ENCODE measurements at places on chromosomes 2 and 18.

- no peak for DNase-seq
These were observed 357.0 kb upstream of the TMEFF2 start for GRCh38 chr2:192551760-192552159.

DNA sequence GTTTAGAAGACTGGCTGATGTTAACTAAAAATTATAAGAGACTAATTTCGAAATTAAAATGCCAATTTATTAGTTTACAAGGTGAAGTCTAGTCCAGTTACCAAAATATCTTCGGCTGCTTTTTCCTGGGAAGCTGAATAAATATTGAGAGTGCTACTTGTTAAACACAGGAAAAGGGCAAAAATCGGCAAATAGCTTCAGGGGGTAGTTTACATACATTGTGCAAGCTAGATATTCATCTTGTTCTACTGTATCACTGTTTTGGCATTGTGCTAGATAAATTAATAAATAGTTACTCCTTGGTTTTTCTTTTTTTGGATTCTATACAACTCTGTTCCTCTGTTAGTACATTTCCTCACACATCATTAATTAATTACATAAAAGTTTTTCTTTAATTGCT, 29.3 kb downstream of the NHEJ1 start:
- DNase-seq, result no peak

DNA sequence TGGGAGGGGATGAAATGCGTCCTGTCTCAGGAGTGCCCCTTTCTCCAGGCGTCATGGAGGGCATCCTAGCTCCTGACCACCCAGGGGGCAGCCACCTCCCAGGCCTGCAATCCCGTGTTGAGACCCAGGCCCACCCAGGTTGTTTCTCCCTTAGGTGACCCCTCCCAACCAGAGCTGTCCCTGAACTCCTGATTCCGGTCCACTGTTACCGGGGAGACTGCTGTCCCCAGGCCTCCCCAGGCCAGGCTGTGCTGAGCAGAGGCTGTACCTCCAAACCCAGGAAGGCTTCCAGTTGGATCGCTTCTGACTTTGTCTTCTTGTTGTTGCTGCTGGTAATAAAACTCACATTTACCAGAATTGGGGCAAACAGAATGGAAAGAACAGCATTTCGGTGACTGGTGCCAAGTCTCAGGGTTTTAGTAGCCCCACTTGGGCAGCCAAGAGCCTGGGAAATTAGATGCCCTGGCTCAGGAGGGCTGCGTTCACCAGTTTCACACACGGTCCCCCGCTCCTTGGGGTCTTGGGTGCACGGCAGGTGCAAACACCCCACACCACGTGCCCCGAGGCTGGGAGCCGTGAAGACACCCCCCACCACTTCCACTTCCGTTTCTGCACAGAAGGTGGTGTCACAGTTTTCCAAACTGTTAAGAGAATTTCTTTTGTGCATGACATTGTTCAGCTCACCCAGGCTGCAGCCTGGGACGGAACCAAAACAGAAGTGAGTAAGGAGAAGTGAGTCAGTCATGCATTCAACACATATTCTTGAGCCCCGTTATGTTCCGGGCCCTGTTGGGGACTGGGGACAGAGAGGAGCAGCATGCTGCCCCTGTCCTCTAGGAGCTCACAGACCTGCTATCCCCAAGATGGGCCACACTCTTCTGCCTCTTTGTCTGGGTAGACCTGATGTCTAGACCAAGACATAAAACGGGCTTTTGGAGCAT, 29.4 kb downstream of the ITM2C start:
- DNase-seq, result no peak

GRCh38 chr2:160581448-160581847, 87.8 kb upstream of the RBMS1 start:
- peak; percentile 27 for DNase-seq

- peak; percentile 73 for DNase-seq
These were observed 194.2 kb upstream of the PKDCC start for GRCh38 chr2:41853427-41854191.

DNA sequence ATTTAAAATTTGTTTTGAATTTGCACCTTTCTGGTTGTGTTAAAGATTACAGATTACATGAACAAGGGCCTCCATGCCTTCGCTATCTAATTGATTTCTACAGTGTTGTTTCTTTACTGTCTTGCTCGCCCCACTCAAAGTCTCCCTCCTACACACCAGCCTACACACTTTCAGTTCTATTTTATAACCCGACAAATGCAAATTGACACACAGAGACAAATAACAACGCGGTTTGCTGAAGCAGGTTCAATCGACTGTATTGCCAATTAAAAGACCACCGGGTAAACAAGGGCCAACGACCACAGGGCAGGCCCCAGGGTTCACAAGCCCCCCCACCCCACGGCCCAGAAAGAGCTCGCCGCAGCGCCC, 869 bp downstream of the STARD7 start:
- no peak for DNase-seq

DNA sequence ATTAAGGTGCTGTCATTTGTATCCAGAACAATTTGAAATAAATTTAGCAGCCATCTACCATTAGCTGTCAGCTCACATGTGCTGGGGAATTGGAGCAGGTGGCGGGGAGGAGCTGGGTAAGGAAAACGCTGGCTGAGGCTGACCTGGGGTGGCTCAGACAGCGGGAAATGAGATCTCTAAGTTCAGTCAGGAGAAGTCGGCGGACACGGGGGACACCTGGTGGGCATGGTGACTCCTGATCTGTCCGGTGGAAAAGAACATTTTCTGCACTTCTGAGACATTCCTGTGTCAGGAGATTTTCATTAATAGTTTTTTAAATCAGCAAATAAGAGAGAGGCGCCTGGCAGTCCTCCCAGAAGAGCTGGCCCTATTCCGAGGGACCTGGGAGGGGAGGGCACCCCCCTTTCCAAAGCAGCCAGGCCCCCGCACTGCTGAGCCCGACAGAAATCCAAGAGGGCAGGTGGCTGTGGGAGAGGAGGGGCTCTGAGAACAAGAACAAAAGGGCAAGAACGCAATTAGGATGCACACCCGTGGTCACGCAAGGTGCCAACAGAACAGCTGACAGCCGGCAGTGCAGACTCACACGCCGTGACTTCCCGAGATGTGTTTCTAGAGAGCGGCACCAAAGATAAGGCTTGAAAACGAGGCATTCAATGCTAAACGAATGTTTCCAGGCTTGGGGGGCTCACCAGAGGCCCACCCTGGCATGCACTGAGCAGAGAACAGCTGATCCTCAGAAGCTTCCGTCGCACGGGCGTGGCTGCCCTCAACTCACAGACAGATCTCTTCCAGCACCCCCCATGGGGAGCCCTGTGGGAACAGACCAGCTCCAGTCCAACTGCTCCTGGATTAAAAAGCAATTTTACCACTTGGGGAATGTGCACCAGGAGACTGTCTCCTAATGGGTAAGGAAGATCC, 26.4 kb downstream of the SLC66A2 start:
- peak; percentile 21 for DNase-seq

- DNase-seq, result no peak
These were observed 57.0 kb downstream of the ICOS start for GRCh38 chr2:203993560-203993959.

Measured in choroid plexus epithelial cell (primary cell).